ENCODE measurements at places on chromosomes 11 and 22. TPM values are rescaled to one million over a fixed set of nuclear protein-coding genes. Genes with fewer than 3 reads are reported as not detected.

GRCh38 chr22:21937041-21937820 lies 15.4 kb downstream of the PPM1F start:
- peaks cover 24% of the 10 kb centered on the region for H3K4me1 ChIP-seq
- no peaks in the 10 kb centered on the region for H3K27me3 ChIP-seq
- peaks cover 26% of the 10 kb centered on the region for H3K36me3 ChIP-seq
- peak; percentile 25 for DNase-seq

DNA sequence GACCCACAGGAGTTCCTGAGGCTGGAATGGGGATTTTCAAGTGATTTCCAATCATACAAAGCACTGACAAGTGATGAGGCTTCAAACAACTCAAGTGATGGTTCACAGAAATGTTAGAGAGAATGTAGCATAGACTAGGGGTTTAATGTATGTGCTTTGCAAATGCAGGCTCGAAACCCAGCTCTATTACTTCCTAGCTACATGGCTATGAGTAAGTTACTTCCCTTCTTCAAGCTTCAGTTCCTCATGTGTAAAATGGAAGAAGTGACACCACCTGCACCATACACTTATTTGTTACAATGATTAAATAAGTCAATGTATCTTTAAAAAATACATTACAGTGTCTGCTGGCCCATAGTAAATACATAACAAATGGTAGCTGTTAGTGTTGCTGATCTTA lies 139.8 kb downstream of the CCDC81 start:
- no peaks in the 10 kb centered on the region for H3K4me1 ChIP-seq
- no peak overlapping the region for H3K4me3 ChIP-seq
- H3K27me3 ChIP-seq: no peaks in the 10 kb centered on the region
- DNase-seq: no peak
- H3K27ac ChIP-seq: no peak overlapping the region

GRCh38 chr11:23729088-23729487 lies 767.8 kb upstream of the LUZP2 start:
- peaks cover 18% of the 10 kb centered on the region for H3K4me1 ChIP-seq
- no peak for DNase-seq
- no peak overlapping the region for H3K4me3 ChIP-seq
- no peaks in the 10 kb centered on the region for H3K36me3 ChIP-seq
- H3K27ac ChIP-seq: no peak overlapping the region

- H3K4me1 ChIP-seq: no peaks in the 10 kb centered on the region
- H3K27ac ChIP-seq: no peak overlapping the region
- no peaks in the 10 kb centered on the region for H3K27me3 ChIP-seq
- no peak overlapping the region for H3K4me3 ChIP-seq
- DNase-seq: no peak
- no peaks in the 10 kb centered on the region for H3K36me3 ChIP-seq
These were observed 376.7 kb upstream of the CCDC179 start for GRCh38 chr11:23236826-23237555.

DNA sequence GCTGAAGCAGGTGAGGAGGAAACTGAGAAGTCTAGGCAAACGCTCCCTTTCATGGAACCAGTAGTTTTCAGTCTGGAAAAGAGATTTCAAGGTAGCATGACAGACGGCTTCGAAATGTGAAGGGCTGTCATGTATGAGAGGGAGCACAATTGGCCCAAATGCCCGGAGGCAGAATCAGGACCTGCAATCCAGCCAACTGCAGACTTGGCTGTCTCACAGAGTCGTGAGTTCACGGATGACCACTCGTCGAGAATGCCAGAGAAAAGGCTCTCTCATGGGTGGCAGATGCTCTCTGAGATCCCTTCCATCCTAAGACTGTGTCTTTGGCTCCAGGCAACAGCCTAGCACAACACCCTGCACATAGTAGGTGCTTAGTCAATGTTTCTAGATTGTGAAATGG lies 134.8 kb downstream of the DSCAML1 start:
- no peaks in the 10 kb centered on the region for H3K4me1 ChIP-seq
- H3K4me3 ChIP-seq: no peak overlapping the region
- H3K27me3 ChIP-seq: peaks cover 53% of the 10 kb centered on the region
- no peak for DNase-seq
- H3K27ac ChIP-seq: no peak overlapping the region

Gene C11orf42
- total RNA-seq: not detected

Gene MED15
- 144 TPM for total RNA-seq

- H3K27ac ChIP-seq: no peak overlapping the region
- peaks cover 52% of the 10 kb centered on the region for H3K4me1 ChIP-seq
- DNase-seq: no peak
- no peaks in the 10 kb centered on the region for H3K27me3 ChIP-seq
- no peak overlapping the region for H3K4me3 ChIP-seq
These were observed 4.5 kb downstream of the POLDIP3 start for GRCh38 chr22:42610186-42610585.

Gene FBLN1
- total RNA-seq: 28.6 TPM

- no peak overlapping the region for H3K4me3 ChIP-seq
- no peak for DNase-seq
- H3K27me3 ChIP-seq: peaks cover 92% of the 10 kb centered on the region
- H3K36me3 ChIP-seq: no peaks in the 10 kb centered on the region
These were observed 37.3 kb downstream of the PHF21B start for GRCh38 chr22:44972363-44973083.

DNA sequence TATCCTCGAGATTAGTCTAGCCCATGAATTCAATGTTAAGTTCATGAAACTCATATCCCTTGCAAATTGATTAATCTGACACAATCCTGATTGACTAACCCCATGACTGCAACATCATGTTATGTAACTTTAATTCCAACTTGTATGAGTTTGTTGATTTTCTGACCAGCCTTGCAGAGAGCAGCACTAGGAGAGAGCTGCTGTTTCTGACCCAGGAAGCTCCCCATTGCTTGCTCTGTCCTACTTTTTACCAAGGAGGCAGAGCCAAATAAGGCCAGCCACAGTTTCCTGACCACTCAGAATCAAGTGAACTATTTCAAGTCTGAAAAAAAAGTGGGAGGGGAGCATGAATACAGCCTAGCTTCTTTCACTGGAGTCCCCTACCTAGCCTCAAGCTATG lies 13.2 kb downstream of the MPZL3 start:
- no peaks in the 10 kb centered on the region for H3K27me3 ChIP-seq
- no peak overlapping the region for H3K27ac ChIP-seq
- no peak overlapping the region for H3K4me3 ChIP-seq
- peaks cover 13% of the 10 kb centered on the region for H3K36me3 ChIP-seq
- H3K4me1 ChIP-seq: peaks cover 35% of the 10 kb centered on the region

- no peak for DNase-seq
- no peaks in the 10 kb centered on the region for H3K27me3 ChIP-seq
- H3K27ac ChIP-seq: no peak overlapping the region
- H3K36me3 ChIP-seq: no peaks in the 10 kb centered on the region
- H3K4me3 ChIP-seq: no peak overlapping the region
- no peaks in the 10 kb centered on the region for H3K4me1 ChIP-seq
These were observed 93.8 kb downstream of the KCNC1 start for GRCh38 chr11:17828311-17828751.

- no peaks in the 10 kb centered on the region for H3K4me1 ChIP-seq
- no peak for DNase-seq
- H3K27ac ChIP-seq: no peak overlapping the region
- peaks cover 13% of the 10 kb centered on the region for H3K27me3 ChIP-seq
- H3K4me3 ChIP-seq: no peak overlapping the region
These were observed 77.7 kb downstream of the GDPD4 start for GRCh38 chr11:77223797-77224196.

Gene RIMBP3B
- total RNA-seq: 0.17 TPM

DNA sequence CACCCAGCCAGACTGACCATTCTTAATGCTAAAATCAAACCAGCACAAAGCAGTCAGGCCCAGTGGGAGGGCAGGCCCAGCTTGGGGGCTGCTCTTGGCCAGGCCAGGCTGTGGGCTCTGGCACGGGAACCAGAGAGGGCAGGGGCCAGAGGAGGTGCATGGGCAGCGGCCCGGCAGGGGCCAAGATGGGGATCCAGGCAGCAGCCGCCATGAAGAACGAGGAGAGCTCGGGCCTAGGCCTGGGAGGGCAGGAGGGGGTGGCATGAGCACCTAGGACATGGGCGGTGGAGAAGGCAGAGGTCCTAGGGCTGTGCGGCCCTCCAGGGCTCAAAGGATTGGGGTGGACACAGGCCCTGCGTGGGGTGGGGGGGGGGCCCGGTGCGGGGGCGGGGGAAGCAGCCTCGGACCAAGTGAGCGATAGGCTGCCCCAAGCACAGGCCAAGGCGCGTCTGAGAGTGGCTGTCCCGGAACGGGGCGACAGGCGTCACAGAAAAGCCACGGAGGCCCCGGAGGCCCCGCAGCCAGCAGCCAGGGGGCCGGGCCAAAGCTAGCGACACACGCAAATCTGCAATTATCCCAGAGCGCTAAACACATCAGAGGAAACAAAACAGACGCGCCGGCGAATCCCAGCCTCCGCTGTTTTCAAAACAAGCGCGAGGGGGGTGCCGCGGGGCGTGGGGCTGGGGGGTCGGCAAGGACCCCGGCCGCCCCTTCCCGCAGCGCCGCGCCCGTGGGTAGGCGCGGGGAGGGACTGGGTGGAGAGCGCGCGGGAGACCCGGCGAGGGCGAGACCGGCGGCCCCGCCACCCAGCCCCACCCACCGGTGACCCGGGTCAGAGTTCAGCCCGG lies 8.3 kb downstream of the PLXNB2 start:
- H3K27ac ChIP-seq: peak overlapping the region; percentile 63
- no peaks in the 10 kb centered on the region for H3K27me3 ChIP-seq
- peaks cover 73% of the 10 kb centered on the region for H3K4me1 ChIP-seq
- DNase-seq: no peak

Gene ANKK1
- 0.90 TPM for total RNA-seq

Gene ACTN3
- total RNA-seq: not detected

GRCh38 chr22:46352691-46353386 lies 17.3 kb downstream of the TRMU start:
- no peak overlapping the region for H3K4me3 ChIP-seq
- H3K4me1 ChIP-seq: peaks cover 8% of the 10 kb centered on the region
- no peaks in the 10 kb centered on the region for H3K27me3 ChIP-seq
- peaks cover 80% of the 10 kb centered on the region for H3K36me3 ChIP-seq
- peak; percentile 75 for DNase-seq
- H3K27ac ChIP-seq: no peak overlapping the region

DNA sequence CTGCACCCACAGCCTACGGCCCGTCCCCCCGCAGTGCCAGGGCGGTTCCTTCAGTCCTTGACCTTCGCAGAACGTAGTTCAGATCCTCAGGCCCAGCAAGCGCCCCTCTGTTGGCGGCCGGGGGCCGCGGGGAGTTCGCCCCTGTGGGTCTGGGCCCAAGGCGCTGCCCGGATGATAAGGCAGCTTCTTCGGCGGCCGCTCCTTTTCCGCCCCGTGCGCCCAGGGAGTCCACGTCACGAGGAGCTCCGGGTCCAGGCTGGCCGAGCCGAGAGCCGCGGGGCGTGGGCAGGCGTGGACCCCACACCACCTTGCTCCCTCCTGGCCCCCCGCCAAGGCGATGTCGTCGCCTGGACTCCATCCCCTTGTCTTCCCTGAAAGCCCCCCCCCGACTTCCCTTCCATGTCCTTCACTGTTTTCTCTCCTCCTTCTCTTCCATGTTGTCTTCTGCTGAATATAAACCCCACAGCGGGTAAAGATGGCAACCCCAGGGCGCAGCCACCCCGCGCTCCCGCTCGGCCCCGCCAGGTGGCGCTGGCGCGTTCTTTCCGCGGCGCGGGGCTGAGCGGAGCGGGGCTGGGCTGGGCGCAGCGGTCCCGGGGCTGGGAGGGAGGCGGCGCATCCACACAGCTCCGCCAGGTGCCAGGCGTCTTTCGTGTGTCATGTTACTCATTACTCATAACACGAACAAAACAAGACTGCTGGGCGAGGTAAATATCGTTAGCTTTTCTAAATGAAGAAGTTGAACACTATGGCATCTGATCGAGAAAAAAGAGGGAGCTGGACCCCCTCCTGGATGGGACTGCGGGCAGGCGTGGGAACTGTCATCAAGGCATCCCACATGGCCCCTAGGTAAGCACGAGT lies 321.0 kb downstream of the NTM start:
- H3K27me3 ChIP-seq: no peaks in the 10 kb centered on the region
- no peaks in the 10 kb centered on the region for H3K36me3 ChIP-seq

- no peaks in the 10 kb centered on the region for H3K4me1 ChIP-seq
- no peak overlapping the region for H3K27ac ChIP-seq
- DNase-seq: peak; percentile 47
- no peak overlapping the region for H3K4me3 ChIP-seq
These were observed 18.8 kb downstream of the PRPF19 start for GRCh38 chr11:60887556-60887955.

Gene HTR3B
- not detected for total RNA-seq

Gene YPEL1
- 3.3 TPM for total RNA-seq

DNA sequence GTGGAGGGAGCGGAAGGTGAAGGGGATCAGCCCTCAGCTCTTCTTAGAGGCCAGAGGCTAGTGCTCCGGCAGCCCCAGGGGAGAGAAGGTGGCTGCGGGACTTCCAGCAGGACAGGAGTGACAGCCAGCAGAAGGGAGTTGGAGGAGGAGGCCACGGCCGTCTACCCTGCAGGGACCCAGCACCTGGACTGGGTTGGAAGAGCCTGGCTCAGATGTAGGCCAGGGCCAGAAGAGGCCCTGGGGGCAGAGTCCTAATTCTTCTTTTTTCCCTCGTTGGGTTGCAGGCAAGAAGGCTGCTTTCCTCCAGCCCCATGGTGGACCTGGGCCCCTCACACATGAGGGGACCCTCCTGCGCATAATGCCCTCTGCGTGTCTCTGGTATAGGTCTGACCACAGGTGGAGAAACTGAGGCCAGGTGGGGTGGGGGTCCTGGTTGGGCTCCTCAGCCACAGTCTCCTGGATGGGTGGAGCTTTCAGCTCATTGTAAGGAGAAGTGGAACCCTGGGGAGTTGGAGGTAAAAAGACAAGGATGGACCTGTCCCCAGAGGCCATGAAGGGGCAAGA lies 2.3 kb upstream of the MCAM start:
- H3K27ac ChIP-seq: no peak overlapping the region
- H3K36me3 ChIP-seq: peaks cover 17% of the 10 kb centered on the region
- H3K4me1 ChIP-seq: no peaks in the 10 kb centered on the region
- H3K27me3 ChIP-seq: peaks cover 21% of the 10 kb centered on the region
- no peak for DNase-seq
- no peak overlapping the region for H3K4me3 ChIP-seq

- DNase-seq: no peak
- no peaks in the 10 kb centered on the region for H3K27me3 ChIP-seq
- H3K4me1 ChIP-seq: peaks cover 38% of the 10 kb centered on the region
- H3K36me3 ChIP-seq: peaks cover 45% of the 10 kb centered on the region
- no peak overlapping the region for H3K27ac ChIP-seq
These were observed 15.1 kb downstream of the MYEOV start for GRCh38 chr11:69308936-69309615.

DNA sequence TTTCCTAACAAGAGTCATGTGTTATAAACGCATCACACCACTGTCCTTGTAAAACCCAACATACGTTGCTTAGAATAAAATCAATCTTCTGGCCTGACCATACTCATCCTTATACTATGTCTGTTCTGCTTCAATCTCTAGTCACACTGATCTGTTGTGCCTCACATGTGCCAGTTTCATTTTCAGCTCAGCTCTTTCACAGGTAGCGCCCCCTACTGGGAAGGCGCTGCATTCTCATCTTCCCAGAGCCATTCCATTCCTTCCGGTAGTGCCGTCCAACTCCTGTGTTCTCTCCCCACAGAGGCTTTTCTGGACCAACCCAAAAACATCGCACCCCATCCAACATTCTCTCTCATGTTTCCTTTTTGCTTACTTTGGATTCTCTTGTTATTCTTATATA lies 22.2 kb downstream of the CASP5 start:
- peaks cover 23% of the 10 kb centered on the region for H3K4me1 ChIP-seq
- H3K27ac ChIP-seq: peak overlapping the region; percentile 70
- H3K36me3 ChIP-seq: peaks cover 5% of the 10 kb centered on the region

Data from Calu3 (cell line).